ENCODE measurements at places on chromosomes 6 and 20.

DNA sequence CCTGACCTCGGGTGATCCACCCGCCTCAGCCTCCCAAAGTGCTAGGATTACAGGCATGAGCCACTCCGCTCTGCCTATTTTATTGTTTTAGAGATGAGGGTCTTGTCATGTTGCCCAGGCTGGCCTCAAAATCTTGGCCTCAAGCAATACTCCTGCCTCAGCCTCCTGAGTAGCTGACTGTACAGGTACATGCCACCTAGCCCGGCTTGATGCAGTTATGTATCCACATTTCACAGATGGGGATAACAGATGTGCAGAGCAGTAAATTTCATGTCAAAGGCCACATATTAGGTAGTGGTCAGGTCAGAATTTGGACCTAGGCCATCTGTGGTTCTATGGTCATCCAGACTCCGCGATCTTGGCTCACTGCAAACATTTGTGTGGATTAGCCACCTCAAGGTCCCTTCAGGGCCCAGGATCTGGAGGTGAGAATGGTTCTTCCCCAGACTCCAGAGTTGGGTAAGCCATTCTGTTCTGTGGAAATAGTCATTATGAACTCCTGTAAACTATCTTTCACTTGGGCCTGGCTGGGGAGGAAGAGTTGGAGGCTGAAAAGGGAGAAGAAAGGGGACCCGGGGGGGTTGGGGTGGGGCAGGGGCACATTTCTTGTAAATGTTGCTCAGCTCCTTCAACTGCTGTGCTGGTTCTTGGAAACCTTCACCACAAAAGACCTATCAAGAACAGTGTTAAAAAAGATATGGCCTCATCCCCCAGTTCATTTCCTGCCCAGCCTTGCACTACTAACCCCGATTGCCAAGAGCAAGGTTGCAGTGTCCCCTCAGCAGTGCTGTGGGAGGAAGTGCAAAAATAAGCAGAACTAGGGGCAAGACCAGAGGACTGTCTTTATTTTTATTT, 13.0 kb downstream of the PIM1 start:
- peak; percentile 79 for DNase-seq

GRCh38 chr20:50120935-50121693, 8.2 kb upstream of the UBE2V1 start:
- DNase-seq, result no peak

DNA sequence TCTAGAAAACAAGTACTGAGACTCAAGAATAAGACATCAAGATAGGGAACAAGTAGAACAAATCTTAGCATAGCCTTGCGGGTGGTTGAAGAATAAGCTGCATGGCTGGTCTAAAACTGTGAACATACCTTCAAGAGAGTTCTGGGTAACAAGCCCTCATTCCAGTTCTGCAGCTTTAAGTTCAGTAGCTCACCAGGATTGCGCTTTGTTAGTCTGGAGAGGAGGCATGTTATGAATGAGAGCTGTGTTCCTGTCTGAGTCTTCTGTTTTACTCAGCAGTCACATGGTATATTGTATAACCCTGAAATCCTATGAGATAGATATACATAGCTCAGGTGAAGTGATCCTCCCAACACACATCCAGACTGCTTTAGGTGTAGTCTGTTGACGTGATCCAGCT, 406.6 kb upstream of the IRAK1BP1 start:
- no peak for DNase-seq

GRCh38 chr6:167793421-167793820, 33.3 kb upstream of the AFDN start:
- no peak for DNase-seq

DNA sequence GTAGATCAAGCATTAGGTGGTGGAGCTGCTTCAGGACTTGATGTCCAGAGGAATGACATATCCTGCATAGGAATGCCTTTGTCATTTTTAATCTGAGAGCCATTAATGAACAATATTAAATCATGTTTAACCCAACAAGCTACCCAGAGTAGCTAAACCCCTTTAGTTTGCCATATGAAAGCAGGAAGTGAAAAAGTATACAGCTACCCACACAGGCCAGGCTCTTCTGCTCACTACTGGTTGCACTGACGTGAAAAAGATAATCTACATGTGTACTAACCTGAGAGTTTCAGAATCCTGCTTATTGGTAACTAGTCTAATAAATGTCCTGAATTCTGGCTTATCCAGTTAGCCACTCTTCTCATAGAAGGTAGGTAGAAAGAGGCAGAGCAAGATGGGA, 19.9 kb downstream of the GLYATL3 start:
- no peak for DNase-seq

DNA sequence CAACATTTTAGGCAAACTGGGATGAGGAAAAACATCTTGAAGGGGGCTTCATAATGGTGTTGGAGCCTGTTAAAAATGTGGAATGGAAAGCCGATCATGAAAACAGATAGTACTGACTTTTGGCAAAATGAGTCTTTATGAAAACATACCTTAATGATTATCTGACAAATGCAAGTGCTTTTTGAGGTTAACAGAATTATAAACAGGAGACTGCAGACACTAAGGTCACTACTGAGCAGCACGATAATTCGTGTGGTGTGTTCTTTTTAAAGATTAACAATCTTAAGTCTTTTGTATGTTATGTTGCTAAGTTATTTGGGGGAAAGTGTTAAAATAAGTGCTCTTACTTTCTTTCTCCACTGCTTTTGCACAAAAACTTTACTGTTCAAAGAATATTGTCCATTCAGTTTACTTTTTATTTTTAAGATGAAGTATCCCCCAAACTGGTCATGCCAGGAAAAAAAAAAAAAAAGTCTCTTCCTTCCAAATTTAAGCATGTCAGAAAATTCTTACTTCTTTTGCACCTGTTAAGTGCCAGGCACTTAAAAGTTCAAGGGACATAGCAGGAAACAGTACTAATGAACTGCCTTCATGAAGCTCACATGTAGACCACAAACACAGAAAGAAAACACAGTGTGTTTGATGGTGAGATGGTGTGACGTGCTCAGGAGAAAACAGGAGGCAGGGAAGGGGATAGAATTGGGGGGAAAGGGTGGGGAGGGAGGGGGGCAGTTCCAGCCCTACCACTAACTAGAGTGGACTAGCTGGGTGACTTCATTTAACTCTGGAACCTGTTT, 73.2 kb downstream of the CDYL start:
- no peak for DNase-seq

- peak; percentile 70 for DNase-seq
These were observed 111.2 kb downstream of the SCML4 start for GRCh38 chr6:107712665-107713551.

DNA sequence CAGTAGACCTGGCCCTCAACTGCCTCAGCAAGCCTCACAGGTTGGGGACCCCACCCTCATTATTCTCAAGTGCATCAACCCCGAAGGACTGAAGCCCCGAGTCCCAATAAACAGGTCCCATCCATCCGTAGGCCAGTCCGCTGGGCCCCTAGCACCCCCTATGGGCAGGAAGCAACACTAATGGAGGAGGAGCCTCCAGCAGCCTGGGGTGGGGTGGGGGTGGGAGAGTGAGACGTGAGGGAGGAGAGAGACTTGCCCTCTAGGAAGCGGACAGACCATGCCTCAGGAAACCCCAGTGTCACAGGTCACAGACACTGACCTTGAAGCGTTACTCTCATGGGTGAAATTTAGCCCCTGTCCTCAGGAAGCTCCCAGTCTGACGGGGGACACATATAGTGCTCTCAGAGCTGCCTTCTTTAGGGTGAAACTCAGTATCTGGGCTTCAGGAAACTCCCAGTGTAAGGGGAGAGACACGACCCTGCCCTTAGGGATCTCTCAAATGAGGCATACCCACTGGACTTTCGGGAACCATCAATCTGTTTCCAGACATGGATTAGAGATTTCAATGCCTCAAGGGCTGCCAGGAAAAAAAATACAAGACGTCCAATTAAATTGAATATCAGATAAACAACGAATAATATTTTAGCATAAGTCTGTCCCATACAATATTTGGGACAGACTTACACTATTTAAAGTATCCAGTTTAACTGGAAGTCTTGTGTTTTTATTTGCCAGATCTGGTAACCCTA, 125.8 kb downstream of the MRPL14 start:
- no peak for DNase-seq

GRCh38 chr6:20919677-20920385, 385.6 kb downstream of the CDKAL1 start:
- peak; percentile 72 for DNase-seq

GRCh38 chr6:16450285-16450684, 211.9 kb downstream of the GMPR start:
- no peak for DNase-seq

- no peak for DNase-seq
These were observed 247.0 kb upstream of the KCNQ5 start for GRCh38 chr6:72374857-72375256.

DNA sequence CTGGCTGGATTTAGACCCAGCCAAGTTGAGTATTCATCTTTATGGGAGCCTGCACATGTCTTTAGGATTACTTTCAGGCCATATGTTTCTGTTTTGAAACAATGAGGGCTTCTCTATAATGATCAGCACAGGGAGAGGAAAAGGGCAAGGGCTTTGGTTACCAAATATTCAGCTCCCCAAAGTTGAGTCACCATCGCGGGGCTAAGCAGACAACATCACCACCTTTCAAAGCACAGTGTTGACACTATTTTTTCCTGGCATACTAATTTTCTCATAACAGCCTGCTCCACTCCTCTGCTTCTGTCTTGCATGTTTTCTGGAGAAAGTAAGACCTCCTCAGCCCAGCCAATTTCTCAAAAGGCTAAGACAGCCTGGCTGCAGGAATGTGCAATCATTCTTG, 4.9 kb downstream of the SCML4 start:
- peak; percentile 48 for DNase-seq

DNA sequence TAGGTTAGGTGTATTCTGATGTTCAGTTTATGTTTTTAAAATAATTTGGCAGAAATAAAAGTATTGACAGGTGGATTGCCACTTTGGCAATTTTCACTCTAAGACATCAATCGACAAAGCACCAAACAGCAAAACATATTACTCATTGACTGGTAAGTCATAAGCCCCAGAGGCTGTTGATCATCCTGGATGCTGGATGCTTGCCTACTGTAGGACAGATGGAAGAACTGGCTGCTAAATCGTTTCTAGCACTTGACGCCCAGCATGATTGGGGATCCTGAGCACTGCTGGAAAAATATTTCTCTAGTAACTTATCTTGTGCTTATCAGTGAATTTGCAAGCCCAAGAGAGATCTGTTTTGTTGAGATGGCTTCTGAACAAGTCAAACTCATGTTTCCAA, 1001.9 kb upstream of the FLRT3 start:
- no peak for DNase-seq

- no peak for DNase-seq
These were observed 64.4 kb upstream of the IYD start for GRCh38 chr6:150304429-150304828.

- no peak for DNase-seq
These were observed 81.6 kb upstream of the MLN start for GRCh38 chr6:33885132-33886057.

GRCh38 chr6:119676961-119677360, 327.4 kb upstream of the MAN1A1 start:
- no peak for DNase-seq

DNA sequence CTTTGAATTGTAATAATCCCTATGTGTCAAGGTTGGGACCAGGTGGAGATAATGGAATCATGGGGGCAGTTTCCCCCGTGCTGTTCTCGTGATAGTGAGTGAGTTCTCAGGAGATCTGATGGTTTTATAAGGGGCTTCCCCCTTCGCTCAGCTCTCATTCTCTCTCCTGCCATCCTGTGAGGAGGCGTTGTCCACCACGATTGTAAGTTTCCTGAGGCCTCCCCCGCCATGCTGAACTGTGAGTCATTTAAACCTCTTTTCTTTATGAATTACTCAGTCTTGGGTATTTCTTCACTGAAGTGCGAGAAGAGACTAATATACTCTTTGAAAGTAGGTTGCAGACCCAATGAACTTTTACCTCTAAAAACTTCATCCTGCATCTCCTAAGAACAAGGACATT, 39.2 kb upstream of the KCNG1 start:
- DNase-seq, result peak; percentile 11

GRCh38 chr20:17615645-17616479, 46.0 kb downstream of the DSTN start:
- peak; percentile 45 for DNase-seq

DNA sequence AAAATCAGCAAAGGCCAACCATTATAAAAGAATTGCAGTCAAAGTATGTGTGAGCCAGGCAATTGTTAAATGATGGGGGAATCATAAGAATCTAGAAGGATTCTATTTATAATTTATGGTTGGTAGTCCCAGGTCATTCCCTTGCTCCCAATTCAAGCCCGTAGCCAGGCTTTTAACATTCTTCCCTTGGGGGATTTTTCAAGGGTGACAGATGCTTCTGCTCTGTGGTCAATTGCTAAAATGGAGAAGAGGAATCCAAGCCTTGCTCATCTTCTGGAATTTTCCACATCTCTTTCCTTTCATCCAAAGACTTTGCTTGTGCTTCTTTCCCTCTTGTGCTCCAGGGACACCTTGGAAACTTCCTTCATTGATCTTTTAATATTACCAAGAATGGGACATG, 18.0 kb upstream of the BCAS1 start:
- no peak for DNase-seq
